Thoracic aorta (tissue), 2 donors: ENCODE measurements at places on chromosomes 2 and 18. TPM values are rescaled to one million over a fixed set of nuclear protein-coding genes. Genes with fewer than 3 reads are reported as not detected.

DNA sequence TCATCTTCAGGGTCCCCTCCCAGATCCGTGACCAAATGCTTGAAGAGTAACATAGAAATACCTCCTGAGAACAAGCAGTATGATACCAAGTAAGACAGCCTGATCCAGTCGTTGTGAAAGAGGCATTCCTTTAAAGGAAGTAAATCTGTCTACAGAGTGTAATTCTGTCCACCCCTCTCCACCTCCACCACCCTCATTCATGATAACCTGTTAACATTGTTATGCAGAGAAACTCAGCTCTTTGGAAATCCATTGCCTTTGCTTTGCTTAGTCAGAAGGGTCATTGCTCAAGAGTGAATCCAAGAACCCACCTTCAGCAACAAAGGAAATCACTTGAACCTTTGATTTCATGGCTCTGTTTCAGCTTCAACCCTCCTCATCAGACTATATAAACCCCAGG is 155.6 kb downstream of the CYP26B1 start:
- DNase-seq, result no peak

DNA sequence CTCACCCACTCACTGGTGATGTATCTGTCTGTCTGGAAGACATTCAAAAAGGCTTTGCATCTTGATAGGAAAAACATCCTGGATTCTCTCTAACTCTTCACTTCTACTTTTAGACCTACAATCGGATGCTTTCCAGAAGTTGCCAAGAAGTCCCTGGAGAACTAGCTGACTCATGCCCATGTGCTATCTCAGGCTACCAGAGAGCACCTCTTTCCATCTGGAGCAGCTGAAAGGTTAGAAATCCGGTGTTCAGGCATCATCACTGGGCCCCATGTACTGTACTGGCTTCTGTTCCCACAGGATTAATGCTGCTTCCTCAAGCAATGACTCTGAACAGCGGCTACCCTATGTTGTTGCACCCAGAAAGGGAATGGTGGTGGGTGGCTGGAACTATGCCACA is 259.0 kb downstream of the NBAS start:
- DNase-seq, result no peak

DNA sequence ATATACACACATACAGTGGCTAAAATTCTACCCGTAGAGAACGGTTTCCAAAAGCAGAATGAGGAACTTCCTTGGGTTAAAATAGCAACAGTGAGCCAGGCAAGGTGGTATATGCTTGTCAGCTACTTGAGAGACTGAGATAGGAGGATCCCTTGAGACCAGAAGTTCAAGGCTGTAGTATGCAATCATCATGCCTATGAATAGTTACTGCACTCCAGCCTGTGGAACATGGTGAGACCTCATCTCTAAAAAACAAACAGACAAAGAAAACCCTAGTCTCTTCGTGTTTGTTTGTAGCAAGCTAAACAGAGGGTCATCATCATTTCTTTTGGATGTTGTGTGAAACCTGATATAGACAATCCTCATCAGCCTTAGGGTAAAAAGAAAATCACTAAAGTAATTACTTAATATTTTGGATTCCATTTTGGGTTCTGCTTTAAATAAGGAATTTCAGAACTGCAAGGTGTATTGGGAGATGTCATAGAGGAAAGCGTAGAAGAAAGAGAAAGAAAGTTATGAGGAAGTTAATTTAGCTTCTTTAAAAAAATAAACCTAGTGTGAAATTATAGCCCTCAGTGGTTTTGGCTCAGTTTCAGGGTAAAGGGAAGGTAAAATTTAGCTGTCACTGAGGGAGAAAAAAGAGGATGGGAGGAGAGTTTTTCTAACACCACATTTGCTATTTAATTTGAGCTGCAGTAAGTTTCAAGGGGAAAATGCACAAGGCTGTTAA is 46.5 kb downstream of the PLEK start:
- no peak for DNase-seq

GRCh38 chr2:145914716-145915115 is 1394.8 kb upstream of the ZEB2 start:
- DNase-seq, result no peak

DNA sequence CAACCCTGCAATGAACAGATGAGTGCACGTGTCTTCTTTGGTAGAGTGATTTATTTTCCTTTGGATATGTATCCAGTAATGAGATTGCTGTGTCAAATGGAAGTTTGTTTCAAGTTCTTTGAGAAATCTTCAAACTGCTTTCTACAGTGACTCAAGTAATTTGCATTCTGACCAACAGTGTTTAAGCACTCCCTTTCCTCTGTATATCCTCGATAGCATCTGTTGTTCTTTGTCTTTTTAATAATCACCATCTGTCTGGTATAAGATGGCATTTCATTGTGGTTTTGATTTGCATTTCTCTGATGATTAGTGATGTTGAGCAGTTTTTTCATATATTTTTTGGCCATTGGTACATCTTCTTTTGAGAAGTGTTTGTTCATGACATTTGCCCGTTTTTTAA is 1608.3 kb upstream of the ZEB2 start:
- DNase-seq, result no peak

DNA sequence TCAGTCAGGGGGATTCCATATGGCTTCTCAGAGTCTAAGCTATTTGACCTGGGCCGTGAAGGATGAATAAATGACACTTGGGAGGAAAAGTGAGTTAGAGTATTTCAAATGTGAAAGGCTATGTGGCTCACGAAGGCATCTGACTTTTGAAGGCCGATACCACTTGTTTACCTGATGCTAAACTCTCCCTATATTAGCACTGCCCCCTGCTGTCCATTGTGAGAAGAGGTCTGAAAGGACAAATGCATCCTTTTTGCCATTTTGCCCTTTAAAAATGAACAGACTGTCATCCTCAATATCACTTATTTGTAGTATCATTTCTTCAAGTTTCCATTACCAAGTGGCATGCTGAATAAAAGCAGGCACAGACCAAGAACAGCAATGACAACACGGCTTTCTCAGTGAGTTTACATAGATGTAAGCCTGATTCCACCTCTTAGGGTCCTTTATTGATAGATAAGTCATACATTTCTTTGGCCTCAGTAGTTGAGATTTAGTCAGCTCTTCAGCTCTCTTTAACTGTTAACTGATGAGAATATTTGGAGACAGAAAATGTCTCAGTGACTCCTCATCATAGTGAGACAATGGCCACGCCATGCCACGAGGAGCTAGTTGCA is 40.1 kb downstream of the DOCK10 start:
- DNase-seq, result peak; percentile 49

GRCh38 chr2:38074764-38075506 is 1.0 kb downstream of the CYP1B1 start:
- no peak for DNase-seq

- DNase-seq, result no peak
These were observed 30.7 kb upstream of the PPM1B start for GRCh38 chr2:44137872-44138551.

POU3F3 gene
- 2.0 TPM for total RNA-seq

GRCh38 chr2:188576006-188576405 is 284.3 kb downstream of the GULP1 start:
- DNase-seq, result no peak

DNA sequence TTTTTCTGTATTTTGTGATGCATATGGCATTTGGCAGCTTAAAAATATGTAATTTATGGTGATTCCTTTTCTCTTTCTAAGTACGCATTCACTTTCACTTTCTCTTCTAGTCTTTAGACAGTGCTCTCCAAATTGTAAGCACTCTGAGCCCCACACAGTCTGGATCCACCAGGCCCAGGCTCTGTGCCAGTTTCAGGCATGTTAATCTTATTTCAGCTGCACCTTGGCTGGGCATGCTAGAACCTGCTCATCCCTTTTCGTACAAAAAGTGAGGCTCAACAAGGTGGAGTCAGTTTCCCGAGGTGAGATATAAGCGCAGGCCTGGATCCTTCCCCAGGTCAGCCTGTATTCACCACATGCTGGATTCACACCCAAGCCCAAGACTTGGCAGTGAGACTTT is 203.9 kb downstream of the MTX2 start:
- no peak for DNase-seq

DNA sequence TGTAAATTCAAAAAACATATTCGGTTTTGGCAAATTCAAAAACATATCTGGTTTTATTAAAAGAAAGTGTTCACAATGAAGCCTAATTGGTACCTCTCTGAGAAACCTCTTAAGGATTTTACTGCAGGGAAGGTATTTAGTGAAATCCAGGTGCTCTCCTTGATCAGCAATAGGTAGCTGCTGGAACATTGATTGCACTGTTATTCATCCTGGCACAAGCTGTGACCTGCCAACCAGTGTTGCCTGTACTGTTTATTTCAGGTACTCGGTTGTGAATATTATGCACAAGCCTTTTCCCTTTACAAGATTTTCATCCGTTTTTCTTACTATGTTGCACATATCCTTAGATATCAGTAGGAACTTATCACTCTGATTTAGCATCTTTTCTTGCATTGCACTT is 155.8 kb upstream of the ZEB2 start:
- no peak for DNase-seq
